ENCODE measurements at places on chromosomes 4 and X. TPM values are rescaled to one million over a fixed set of nuclear protein-coding genes. Genes with fewer than 3 reads are reported as not detected.

GRCh38 chrX:7704205-7704604 is 138.8 kb upstream of the VCX start:
- no peak for DNase-seq

DNA sequence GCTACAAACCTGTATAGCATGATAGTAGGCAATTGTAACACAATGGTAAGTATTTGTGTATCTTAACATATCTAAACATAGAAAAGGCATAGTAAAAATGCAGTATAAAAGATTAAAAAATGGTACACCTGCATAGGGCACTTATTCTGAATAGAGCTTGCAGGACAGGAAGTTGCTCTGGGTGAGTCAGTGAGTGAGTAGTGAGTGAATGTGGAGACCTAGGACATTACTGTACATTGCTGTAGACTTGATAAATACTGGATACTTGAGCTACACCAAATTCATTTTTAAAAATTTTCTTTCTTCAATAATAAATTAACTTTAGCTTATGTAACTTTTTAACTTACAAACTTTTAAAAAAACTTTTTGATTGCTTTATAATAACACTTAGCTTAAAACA is 68.2 kb upstream of the MAML3 start:
- DNase-seq = no peak

The SUV39H1 gene
- total RNA-seq = 28.6 TPM

- DNase-seq = no peak
These were observed 38.9 kb upstream of the PHEX start for GRCh38 chrX:21993265-21993664.

- no peak for DNase-seq
These were observed 31.6 kb downstream of the TRMT44 start for GRCh38 chr4:8472158-8472688.

DNA sequence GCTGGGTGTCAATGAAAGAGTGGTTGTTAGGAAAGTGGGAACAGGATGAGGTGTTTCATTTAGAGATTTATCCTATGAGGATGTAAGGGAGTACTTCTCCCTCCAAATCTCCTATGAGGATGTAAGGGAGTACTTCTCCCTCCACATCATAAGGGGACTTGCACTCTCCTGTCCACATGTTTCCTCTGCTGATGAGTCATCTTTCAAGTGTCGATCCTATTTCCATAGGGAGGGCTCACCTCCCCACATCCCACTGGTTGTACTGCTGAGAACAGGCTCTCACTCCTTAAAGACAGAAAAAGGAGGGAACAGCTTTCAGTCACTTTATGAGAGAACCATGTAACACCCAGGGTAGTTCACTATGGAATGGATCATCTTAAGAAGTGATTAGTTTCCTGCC is 65.0 kb downstream of the INPP4B start:
- DNase-seq = no peak

DNA sequence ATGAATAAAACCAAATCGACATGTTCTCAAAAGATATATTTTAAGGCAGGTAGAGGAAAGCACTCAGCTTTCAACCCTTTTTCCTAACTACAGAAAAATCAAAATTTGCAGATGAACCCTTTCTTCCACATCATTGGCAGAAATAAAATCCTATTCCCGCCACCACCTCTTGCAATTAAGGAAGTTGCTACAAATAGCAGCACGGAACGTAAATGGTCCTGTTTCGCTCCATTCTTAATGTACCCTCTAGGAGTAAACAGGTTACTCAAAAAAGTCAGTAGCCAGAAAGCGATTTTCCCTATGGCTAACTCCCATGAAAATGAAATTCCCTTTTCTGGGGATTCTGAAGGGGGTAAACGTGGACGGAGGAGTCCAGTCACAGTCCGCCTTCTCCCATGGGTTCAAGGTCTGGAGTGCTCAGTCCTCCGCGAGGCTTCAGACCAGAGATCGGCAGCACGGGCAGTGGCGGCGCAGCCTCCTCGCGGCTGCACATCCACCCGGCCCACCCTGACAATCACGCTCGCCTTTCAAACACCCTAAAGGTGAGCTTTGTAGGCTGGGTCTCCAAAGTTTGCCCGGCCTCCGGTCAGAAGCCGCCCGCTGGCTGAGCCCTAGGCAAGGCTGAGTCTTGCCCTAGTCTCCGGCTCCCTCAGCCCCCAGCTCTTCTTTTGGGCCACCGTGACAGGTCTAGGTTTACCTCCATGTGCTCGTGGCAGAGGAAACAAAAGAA is 1.8 kb downstream of the ATP11C start:
- no peak for DNase-seq

DNA sequence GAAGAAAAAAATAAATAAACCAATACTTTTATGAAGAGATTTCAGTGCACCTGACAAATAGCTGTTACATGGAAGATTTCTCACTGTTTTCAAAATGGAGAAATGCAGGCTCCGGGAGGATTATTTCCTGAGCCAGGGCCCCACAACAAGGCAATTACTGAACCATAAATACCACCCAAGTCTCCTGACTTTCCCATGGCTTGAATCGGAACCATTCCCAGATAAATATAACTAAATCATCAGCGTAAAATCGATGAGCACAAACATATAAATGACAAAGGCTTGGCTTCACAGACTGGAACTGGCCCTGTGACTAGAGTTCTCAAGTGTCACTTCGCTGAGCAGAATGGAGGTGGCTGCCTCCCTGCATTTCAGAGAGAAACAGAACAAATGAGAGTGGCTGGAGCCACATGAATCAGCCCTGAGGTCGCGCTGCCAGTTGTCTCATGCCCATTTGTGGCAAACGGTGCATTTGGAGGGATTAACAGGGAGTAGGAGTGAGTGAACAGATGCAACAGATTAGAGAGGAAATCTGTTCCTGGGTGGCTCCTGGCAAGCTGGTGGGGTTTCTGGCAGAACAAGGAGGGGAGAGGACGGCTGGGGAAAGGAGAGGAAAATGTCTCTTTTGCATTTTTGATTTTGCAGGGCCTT is 57.3 kb upstream of the STIM2 start:
- no peak for DNase-seq

The SPATA4 gene
- total RNA-seq = not detected

GRCh38 chr4:55903577-55903976 is 45.2 kb upstream of the CEP135 start:
- no peak for DNase-seq

DNA sequence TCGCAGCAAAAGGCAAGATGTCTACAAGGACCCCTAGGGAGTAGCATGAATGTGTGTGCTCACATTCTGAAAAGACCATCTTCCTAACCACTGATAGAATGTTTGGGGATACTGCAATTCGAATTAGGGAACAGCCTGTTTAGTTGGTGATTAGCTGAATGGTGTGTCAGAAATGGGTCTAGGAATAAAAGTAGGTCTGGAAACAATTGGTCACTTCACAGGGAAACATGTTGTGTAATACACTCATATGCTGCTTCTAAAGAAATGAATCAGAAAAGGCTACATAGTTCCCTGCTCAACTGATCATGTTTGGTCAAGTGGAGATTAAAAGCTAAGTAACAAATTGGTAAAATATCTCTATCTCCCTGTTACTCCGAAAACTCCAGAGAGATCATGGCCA is 2362.4 kb upstream of the TENM3 start:
- no peak for DNase-seq

The IL1RAPL1 gene
- total RNA-seq = not detected

The COX7B2 gene
- total RNA-seq = not detected

The ARHGEF6 gene
- 0.36 TPM for total RNA-seq

- no peak for DNase-seq
These were observed 849 bp downstream of the MID1 start for GRCh38 chrX:10619425-10620046.

DNA sequence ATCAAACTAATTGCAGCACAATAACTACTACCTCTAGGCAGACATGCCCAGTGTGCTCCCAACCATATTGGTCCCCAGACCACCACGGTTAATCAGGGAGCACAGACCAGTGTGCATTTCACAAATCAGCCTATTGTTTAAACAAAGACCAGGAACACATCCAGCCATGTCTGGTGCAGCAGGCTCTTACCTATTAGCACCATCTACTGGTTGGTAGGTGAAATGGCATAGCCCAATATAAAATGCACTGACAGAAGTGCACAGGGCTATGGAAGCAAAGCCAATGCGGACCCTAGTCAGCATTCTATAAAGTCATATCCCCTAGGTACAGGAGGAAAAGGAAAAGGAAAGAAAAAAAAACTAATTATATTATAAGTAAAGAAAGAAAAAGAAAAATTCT is 15.5 kb upstream of the CYLC1 start:
- DNase-seq = no peak

DNA sequence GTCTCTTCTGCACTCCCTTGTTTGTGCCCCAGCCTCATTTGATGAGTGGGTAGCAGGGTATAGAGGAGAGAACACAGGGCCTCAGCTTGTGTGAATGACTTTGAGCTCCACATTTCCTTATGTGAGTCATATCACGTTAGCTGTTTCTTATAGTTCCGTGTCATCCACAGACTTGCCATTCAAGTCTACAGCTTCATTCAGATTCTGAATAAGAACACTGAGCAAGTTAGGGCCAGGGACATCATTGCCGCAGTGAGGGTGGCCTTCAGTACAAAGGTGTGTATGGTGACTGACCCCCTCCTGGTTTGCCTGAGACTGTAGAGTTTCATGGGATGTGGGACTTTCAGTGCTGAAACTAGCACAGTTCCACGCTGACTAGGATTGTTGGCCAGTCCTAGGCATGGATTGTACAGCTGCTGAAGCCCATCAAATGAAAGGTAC is 23.6 kb downstream of the KLF3 start:
- DNase-seq = no peak

The HPSE gene
- total RNA-seq = 0.69 TPM

- DNase-seq = no peak
These were observed 416.3 kb downstream of the PCDH10 start for GRCh38 chr4:133565379-133565778.

- no peak for DNase-seq
These were observed 623.8 kb downstream of the FAT4 start for GRCh38 chr4:125938541-125938940.

DNA sequence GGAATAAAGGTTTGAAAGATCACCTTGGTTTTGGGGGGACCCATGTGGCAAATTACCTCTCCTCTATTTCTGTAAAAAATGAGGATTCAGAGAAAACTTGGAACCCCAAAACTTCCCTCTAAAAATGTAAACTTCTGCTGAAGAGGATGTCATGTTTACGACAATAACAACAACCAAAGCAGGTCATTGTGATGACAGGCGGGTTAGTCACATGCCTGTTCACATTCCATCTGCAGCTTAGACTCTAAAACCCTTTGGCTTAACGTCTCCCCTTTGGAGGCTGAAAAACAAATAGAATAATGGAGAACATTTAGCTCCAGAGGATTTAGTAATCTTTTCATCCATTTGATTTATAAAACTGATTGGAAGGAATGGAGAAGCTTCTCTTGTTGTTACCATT is 75.0 kb upstream of the FAM9C start:
- no peak for DNase-seq

- no peak for DNase-seq
These were observed at the start of gene FGF2 for GRCh38 chr4:122826553-122827257. TSS of gene FGF2 (plus strand) at chr4:122826831. CDS start at chr4:122827175, 344 bp downstream.

DNA sequence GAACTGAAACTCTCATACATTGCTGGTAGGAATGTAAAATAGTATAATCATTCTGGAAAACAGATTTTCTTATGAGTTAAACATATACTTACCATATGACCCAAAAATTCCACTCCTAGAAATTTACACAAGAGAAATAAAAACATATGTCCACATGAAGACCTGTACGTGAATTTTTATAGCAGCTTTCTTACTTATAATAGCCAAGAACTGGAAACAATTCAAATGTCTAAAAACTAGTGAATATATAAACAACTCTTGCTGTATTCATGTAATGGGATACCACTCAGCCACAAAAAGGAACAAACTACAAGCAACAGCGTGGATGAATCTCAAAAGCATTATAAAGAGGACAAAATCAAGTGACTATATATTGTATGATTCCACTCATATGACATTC is 27.5 kb downstream of the TMEM156 start:
- no peak for DNase-seq

- DNase-seq = no peak
These were observed 9.2 kb downstream of the TMEM156 start for GRCh38 chr4:39023059-39023458.

DNA sequence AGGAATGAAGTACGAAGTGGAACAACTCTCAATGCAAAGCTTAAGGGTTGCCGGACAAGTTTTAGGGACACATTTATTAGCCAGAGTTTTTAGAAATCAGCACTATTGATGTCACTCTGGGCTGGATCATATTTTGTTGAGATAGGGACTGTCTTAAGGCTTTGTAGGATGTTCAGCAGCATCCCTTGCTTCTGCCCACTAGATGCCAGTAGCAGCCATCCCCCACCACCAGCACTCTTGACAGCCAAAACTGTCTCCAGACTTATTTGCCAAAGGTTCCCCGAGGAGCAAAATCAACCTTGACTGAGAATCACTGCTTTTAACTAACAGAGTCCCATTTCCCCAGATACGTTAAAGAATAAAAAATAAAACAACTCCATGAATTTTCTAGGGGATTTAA is 1497.3 kb downstream of the STIM2 start:
- DNase-seq = no peak

The GAGE12J gene
- not detected for total RNA-seq

GRCh38 chr4:15163284-15163645 is 161.0 kb downstream of the CPEB2 start:
- no peak for DNase-seq

Measured in epithelial cell of proximal tubule (primary cell).